ENCODE measurements at places on chromosomes 5 and 9.

DNA sequence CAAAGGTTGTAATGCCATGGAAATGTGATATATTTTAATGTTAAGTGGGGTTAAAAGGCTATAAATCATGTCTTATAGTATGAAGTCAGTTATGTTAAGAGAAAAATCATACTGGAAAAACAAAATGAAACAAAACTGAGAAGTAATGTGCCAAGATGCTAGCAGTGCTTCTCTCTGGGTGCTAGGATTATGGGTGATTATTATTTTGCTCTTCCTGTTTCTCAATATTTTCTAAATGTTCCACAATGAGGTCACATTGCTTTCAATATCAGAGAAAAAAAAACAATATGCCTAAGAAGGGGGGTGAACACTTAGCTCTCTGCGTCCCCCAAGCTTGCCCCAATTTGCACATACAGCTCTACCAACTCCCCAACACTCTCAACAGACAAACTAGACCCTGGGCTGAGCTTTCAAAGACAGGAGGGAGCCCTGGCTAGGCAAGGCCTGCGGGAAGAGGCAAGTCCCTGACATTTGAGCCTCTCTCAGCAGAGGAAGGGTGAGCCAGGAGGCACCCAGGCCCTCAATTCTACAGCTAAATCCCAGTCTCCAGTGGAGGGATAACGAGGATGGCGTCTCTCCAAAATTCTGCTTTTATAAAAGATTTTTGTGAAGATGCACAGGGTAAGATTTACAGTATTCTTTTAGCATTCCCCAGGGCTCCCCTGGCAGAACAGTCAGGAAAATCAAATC lies 24.4 kb downstream of the WHRN start:
- no peak for DNase-seq

- DNase-seq = no peak
Measured at GRCh38 chr9:85392260-85392659, 349.5 kb downstream of the AGTPBP1 start.

DNA sequence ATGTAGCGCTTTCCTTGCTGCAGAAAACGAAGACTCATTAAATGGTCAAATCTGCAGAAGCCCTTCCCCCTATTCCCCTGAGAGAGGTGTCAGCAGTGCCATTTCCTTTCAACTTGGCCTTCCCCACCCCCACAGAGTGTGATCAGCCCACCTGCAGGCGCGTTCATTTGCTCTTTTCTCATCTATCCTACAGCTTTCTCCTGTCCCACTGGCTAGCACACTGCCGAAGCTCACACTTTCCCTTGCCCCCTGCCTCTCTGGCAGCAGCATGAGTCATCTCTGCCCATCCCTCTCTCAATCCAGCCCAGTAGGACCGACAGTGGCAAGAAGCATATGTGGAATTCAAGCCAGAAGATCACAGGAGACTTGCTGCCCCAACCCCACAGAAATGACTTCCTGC lies 213.8 kb downstream of the FAM114A2 start:
- no peak for DNase-seq

DNA sequence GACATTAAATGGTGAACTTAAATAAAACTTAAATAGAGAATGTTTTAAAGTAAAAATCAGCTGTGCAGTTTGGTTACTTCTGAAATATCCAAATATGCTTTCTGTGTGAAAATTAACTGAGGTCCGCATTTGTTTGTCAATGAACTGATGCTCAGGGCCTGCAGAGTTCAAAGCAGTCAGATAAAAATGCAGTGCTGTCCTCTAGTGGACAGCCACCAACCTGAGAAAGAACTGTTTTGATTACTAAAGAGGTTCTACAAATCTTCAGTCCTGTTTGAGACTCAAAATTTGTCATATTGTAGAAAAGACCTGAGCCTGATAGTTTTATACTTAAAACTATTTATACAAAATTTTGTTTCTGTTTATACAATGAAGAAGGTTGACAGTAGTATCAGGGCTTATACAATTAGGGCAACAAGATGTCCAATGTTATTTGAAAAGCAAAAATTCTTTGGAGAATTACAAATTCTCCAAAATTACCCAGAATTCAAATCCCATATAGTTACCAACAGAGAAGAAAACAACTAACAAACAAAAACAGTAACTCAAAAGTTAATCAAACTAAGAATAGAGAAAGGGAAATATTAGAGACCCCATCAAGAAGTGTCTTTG lies 232.3 kb upstream of the TBCA start:
- DNase-seq = peak; percentile 18

GRCh38 chr5:114419067-114419388 lies 57.2 kb downstream of the KCNN2 start:
- no peak for DNase-seq
